EH (cell line): ENCODE measurements at places on chromosomes 13 and 19.

- DNase-seq: no peak
Measured at GRCh38 chr19:35015270-35015953, 14.9 kb upstream of the SCN1B start.

GRCh38 chr13:107907065-107907805 is 308.1 kb downstream of the LIG4 start:
- DNase-seq: no peak

DNA sequence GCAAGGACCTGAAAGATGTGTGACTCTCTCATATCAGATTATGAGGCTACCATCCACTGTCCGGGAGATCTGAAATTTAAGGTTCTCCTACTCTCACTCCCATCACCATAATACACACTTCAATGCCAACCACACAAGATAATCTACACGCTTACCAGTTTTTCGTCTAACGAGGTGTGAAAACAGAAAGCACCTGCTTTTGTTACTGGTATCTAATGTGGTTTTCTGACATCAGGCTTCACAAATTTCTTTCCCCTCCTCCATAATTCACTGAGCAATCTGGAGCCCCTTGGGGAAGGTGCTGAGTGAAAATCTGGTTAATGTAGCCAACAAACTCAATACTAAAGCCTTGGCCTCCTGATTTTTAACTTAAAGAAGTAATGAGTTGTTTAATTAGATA is 10.1 kb upstream of the LRCH1 start:
- no peak for DNase-seq

DNA sequence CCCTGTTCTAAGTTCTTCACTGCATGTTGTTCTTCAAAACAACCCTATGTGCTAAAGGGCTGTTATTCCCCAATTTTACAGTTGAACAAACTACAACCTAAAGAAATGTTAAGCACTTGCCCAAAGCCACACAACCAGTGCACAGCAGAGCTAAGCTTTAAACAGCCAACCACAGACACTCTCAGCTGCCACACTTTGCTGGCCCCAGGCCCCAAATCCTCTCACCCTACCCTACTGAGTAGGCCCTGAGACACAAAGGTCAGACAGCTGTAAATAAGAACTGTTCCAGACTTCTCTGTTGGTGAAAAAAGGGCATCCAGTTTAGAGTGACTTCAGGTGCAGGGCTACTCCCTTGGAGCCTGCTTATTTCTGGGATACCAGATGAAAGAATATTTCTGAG is 30.0 kb downstream of the GRIK5 start:
- DNase-seq: no peak

- DNase-seq: no peak
Measured at GRCh38 chr13:95246292-95247082, 54.8 kb downstream of the ABCC4 start.

- no peak for DNase-seq
Measured at GRCh38 chr19:6212403-6213265, 67.1 kb downstream of the MLLT1 start.
